ENCODE measurements at places on chromosomes 3 and 15. TPM values are rescaled to one million over a fixed set of nuclear protein-coding genes. Genes with fewer than 3 reads are reported as not detected.

The SCG5 gene
- 10.9 TPM for total RNA-seq

The CYP8B1 gene
- not detected for total RNA-seq

The AMIGO3 gene
- total RNA-seq = 14.8 TPM

The FBXO40 gene
- 0.31 TPM for total RNA-seq

The TNNC1 gene
- total RNA-seq = 23.2 TPM

The VGLL3 gene
- 14.3 TPM for total RNA-seq

The CHCHD6 gene
- total RNA-seq = 49.9 TPM

The PRTG gene
- 29.7 TPM for total RNA-seq

The MSL2 gene
- total RNA-seq = 48.7 TPM

The MOBP gene
- total RNA-seq = 5.6 TPM

The C3orf49 gene
- 0.63 TPM for total RNA-seq

The LDHAL6B gene
- 22.6 TPM for total RNA-seq

The PTX3 gene
- total RNA-seq = 0.19 TPM

The SLC51B gene
- 3.8 TPM for total RNA-seq

The NOX5 gene
- total RNA-seq = 12.2 TPM

The BCHE gene
- 2.4 TPM for total RNA-seq

The EIF1B gene
- total RNA-seq = 49.6 TPM

The GSK3B gene
- total RNA-seq = 73.1 TPM

The ANKDD1A gene
- 31.8 TPM for total RNA-seq

The ZDHHC23 gene
- 38.7 TPM for total RNA-seq

The CCDC39 gene
- 3.5 TPM for total RNA-seq

The CP gene
- total RNA-seq = 10.3 TPM

The GLCE gene
- 18.0 TPM for total RNA-seq

The RTP1 gene
- total RNA-seq = 0.94 TPM

The DUOXA1 gene
- 0.31 TPM for total RNA-seq

The CTXN2 gene
- 1.0 TPM for total RNA-seq

The ECT2 gene
- total RNA-seq = 33.3 TPM

The OR4M2 gene
- 1.1 TPM for total RNA-seq

The GMNC gene
- 2.2 TPM for total RNA-seq

The ARHGAP31 gene
- 5.6 TPM for total RNA-seq

The MYL3 gene
- 1.2 TPM for total RNA-seq

The SKOR1 gene
- total RNA-seq = 1.1 TPM

The RCN2 gene
- total RNA-seq = 78.3 TPM

The MCF2L2 gene
- 14.6 TPM for total RNA-seq

The MLF1 gene
- total RNA-seq = 211 TPM

The CHAC1 gene
- total RNA-seq = 2.5 TPM

The TMEM108 gene
- total RNA-seq = 16.1 TPM

The RARB gene
- total RNA-seq = 0.63 TPM

The COX5A gene
- total RNA-seq = 107 TPM

The CHRM5 gene
- total RNA-seq = 0.94 TPM

The LHFPL4 gene
- total RNA-seq = 1.3 TPM

The CNTN4 gene
- total RNA-seq = 10.4 TPM

The SRPRB gene
- total RNA-seq = 35.9 TPM

The ATP1B3 gene
- total RNA-seq = 47.1 TPM

The SHC4 gene
- total RNA-seq = 70.4 TPM

The RUVBL1 gene
- 42.9 TPM for total RNA-seq

The CA12 gene
- 0.55 TPM for total RNA-seq

The MYRIP gene
- total RNA-seq = 5.8 TPM

The SLCO3A1 gene
- total RNA-seq = 76.3 TPM

The ZPLD1 gene
- total RNA-seq = 0.74 TPM

The SLC27A2 gene
- total RNA-seq = 2.2 TPM

The C3orf38 gene
- 33.0 TPM for total RNA-seq

The ALS2CL gene
- total RNA-seq = 11.2 TPM

The TBC1D23 gene
- total RNA-seq = 28.7 TPM

The FGD5 gene
- 14.4 TPM for total RNA-seq

The EEF1AKMT4 gene
- 15.0 TPM for total RNA-seq

The ADIPOQ gene
- not detected for total RNA-seq

The PTPRG gene
- total RNA-seq = 107 TPM
